Vagina (tissue), 2 donors: ENCODE measurements at places on chromosomes 3 and 15.

GRCh38 chr15:52340093-52340492 is 44.5 kb upstream of the MYO5C start:
- no peak for DNase-seq

GRCh38 chr15:46129145-46129544 is 494.3 kb downstream of the SQOR start:
- DNase-seq, result no peak

- DNase-seq, result no peak
Measured at GRCh38 chr3:24254649-24255048, 240.0 kb downstream of the THRB start.

- no peak for DNase-seq
Measured at GRCh38 chr3:30638685-30639412, 32.4 kb downstream of the TGFBR2 start.

GRCh38 chr3:189232790-189233189 is 61.0 kb downstream of the TPRG1 start:
- no peak for DNase-seq

GRCh38 chr3:154011036-154011435 is 110.2 kb upstream of the ARHGEF26 start:
- no peak for DNase-seq

DNA sequence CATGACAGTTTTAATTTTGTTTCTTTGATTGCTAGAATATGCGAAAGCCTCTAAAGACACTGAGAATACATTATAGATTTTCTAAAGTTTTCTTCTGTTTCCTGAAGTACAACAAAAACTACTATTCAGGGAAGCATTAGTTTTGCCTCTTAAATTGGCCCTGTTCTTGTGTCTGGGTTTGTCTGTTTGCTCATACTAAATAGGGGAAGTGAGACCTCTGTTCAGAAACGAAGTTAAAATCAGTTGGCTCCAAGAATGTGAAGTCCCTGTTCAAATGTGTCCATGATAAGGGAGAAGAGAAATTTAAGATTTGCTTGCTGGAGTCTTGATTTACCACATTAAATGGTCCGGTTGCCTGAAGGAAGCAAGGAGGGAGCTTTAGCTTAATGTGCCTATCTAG is 327.3 kb upstream of the GBE1 start:
- no peak for DNase-seq

- no peak for DNase-seq
Measured at GRCh38 chr3:6447166-6447801, 413.6 kb upstream of the GRM7 start.

DNA sequence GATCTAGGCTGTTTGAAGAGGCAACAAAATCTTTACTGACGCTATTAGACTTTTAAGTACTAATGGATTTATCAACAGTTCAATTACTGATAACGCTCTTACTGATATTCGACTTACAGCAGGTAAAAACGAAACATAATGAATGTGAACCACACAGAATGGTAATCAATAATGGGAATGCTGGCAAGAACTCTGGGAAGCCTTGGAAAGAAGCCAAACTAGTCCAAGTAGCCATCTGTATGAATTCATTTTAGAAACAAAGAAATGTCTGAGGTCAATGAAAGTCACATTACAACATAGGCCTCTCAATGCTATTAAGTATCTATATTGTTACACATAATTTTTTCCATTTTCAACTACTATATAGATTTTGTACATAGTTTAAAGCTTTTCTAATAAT is 130.0 kb downstream of the DMXL2 start:
- DNase-seq, result no peak

DNA sequence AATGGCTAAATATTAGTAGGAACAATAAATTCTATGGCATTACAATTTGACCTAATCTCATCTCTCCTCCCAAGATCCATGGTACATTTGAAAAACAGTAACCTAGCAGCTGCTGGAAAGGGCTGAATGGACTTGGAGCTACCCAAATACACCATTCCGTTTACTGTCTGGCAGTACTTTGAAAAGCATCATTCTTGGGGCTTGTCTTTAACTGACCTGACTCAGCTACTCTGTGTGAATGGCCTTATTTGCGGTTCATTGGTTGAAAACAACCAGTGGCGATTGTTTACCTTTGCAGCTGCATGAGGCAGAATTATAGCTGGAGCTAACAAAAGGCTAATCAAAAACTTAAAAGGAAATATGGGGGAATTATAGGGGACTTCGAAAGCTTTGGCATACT is 311.2 kb upstream of the MCTP2 start:
- no peak for DNase-seq

- no peak for DNase-seq
Measured at GRCh38 chr15:71125831-71126450, 10.7 kb downstream of the THSD4 start.

DNA sequence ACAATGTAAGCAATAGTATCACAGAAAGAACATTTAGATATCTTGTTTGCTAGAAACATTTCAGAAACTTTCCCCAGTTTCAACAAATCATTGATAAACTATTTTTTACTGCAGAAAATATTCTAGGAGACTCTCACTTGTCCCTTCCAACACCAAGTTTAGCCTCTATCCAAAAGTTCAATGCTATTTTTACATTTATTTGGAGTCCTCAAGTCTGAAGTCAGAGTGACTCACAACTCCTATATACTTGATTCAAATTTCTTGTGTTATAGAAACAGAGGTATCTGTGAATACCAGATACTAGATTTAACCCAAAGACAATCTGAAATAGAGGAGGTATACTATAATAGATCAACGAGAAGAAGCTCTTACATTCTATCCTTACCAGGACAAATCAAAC is 49.6 kb downstream of the RFX7 start:
- no peak for DNase-seq

- no peak for DNase-seq
Measured at GRCh38 chr15:52093539-52094510, 18.8 kb downstream of the BCL2L10 start.

DNA sequence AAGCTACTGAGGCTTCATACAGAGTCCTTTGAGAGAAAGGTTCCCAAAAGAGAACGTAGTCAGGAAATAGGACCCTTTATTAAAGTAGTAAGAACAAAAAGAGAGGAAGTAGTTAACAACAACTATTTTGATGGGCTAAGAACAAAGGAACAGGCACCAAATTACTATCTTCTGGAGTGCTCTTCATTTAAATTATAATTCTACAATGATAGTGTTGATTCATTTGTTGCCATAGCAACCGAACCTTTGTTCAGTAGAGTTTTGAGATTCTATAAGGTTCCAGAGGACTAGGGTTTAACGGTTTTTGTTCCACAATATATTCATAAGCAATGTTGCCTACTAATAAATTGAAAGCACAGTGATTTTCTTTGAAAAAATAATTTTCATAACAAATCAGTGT is 78.8 kb downstream of the CMSS1 start:
- no peak for DNase-seq
